Ecto neural progenitor cell (in vitro differentiated cells): ENCODE measurements at places on chromosomes 12 and 14.

- no peak for DNase-seq
Measured at GRCh38 chr12:85877459-85877858, 3.4 kb downstream of the NTS start.

DNA sequence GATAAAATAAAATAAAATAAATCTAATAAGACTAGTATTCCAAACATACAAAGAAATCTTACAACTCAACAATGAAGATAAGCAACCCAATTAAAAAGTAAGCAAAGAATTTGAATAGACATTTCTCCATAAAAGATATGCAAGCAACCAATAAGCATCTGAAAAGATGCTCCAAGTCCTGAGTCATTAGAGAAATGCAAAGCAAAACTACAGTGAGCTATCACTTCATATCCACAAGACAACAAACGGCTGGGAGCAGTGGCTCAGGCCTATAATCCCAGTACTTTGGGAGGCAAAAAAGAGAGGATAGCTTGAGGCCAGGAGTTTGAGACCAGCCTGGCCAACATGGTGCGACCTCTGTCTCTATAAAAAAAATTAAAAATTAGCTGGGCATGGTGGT is 26.8 kb downstream of the ZFYVE1 start:
- DNase-seq: no peak

GRCh38 chr12:101277443-101277842 is 2.5 kb upstream of the UTP20 start:
- no peak for DNase-seq

DNA sequence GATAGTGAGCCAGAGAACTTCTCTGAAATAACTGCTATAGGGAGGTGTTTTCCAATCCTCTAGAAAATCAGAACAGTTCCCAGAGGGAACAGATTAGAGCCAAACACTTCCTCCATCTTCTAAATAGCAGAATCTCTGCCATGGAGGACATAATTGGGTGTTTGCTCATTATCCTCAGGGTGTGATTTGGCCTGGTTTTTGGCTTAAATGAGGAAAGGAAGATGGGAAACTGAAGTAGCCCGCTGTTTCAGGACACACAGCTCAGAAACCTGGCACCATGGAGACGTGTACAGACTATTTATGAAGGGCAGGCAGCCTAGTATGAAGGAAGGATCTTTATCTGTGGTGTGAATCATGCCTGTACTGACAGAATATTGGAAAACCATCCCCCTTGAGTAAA is 231.7 kb upstream of the PRKD1 start:
- no peak for DNase-seq

- DNase-seq: no peak
Measured at GRCh38 chr12:124389725-124390441, 95.0 kb downstream of the RFLNA start.

DNA sequence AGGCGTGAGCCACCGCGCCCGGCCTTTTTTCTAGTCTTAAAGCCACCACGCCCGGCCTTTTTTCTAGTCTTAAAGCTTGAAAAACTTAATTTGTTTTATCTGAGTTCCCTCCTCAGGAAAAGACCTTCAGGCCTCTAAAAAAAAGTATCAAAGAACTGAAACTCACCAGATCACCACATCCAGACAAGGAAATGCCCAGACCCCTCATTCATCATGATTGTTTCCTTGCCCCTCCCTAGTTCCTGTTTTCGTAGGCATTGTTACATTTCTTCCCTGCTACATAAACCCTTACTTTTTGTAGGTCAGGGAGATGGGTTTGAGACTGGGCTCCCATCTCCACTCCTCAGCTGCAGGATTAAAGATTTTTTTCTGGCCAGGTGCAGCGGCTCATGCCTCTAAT is 21.1 kb upstream of the VWF start:
- no peak for DNase-seq

DNA sequence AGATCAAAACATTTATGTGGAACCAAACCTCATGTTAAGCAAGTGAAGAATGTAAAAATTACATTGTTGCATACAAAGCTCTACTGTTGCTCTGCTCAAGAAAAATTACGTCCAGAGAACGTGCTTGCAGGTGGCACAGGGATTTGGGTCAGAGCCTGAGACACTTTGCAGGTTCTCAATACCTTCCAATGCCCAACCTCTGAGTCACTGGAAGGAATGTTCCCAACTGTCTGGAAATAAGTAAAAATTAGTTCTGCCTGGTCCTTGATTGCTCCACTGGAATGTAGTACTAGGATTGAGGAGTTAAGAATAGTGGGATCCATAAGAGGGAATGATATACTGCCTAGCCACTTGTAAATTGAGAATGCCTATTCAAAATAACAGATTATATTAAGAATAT is 2.8 kb upstream of the IFNG start:
- no peak for DNase-seq

GRCh38 chr12:45893240-45893639 is 97.1 kb downstream of the SCAF11 start:
- no peak for DNase-seq

- DNase-seq: no peak
Measured at GRCh38 chr12:54497883-54498282, 331 bp downstream of the NCKAP1L start.
